ENCODE measurements at places on chromosomes 6 and 20. TPM values are rescaled to one million over a fixed set of nuclear protein-coding genes. Genes with fewer than 3 reads are reported as not detected.

The EPB41L1 gene
- 0.36 TPM for total RNA-seq

The DEF6 gene
- total RNA-seq: 66.3 TPM

The PXT1 gene
- 0.21 TPM for total RNA-seq

The OLIG3 gene
- not detected for total RNA-seq

The BANF2 gene
- not detected for total RNA-seq

The CCN5 gene
- total RNA-seq: 0.15 TPM

The ENPP4 gene
- total RNA-seq: 5.3 TPM

The ZFP64 gene
- 12.5 TPM for total RNA-seq

The XKR7 gene
- not detected for total RNA-seq

The CUTA gene
- total RNA-seq: 165 TPM

The PACRG gene
- not detected for total RNA-seq

The FKBP1C gene
- 1.5 TPM for total RNA-seq

The TMEM239 gene
- not detected for total RNA-seq

The CCHCR1 gene
- total RNA-seq: 36.8 TPM

Measured in GM12878 (cell line).